Fibroblast of mammary gland (primary cell): ENCODE measurements at places on chromosomes 5 and 9.
A peak's percentile ranks its signal among the peaks of the same experiment; 100 is the strongest.

DNA sequence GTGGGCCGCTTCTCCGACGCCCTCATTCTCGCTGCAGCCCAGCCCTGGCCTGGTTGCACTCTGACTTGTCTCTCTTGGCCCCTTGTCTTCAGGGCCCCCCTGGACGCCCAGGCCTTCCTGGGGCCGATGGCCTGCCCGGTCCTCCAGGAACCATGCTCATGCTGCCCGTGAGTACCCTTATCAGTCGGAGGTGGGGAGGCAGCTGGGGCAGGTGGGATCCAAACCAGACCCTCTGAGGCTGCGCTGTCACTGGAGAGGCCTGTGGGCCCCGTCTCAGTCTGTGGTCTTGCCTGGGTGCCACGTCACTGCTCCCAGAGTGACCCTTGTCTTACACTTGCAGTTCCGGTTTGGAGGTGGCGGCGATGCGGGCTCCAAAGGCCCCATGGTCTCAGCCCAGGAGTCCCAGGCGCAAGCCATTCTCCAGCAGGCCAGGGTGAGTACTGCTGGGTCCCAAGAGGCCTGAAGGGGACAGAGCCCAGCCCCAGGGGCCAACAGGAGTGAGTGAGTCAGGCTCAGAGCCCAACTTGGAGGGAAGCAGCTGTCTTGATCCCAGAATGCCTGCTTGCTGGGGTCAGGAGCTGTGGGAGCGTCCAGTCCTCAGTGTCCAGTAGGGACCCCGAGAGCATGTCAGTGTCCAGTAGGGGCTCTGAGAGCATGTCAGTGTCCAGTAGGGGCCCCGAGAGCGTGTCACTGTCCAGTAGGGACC lies 109.0 kb downstream of the COL5A1 start:
- no peak for DNase-seq

GRCh38 chr5:169801324-169801777 lies 164.3 kb downstream of the DOCK2 start:
- peak; percentile 95 for DNase-seq

DNA sequence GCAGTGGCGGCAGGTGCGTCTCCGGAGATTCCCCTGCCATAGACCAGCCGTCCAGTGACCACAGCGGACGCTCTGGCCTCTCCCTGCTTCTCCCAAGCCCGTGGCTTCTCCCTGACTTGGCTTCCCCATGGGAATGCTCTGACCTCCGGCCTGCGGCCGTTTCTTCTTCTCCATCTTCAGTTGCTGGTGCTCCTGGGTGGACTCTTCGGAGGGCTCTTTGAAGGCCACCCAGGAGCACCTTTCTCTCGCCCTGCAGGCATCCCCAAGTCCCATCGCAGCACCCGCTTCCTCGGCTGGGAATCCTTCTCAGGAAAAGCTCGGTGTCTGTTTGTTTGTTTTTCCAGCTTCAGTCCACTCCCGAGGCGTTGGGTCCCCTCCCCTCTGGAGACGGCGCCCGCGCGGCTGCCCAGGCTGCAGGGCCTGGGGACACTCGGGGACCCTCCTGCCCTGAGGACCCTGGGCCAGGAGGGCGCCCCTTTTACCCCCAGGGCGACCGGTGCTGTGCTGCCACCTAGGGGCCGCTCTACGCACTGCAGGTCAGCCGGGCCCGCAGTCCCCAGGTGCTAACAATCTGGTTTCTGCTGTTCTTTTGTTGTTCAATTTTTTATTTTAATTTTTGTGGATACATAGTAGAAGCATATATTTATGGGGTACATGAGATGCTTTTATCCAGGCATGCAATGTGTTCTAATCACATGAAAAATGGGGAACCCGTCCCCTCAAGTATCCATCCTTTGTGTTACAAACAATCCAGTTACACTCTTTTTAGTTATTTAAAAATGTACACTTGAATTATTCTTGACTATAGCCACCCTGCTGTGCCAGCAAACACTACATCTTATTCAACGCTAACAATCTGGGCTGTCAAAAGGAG lies 197.9 kb upstream of the ADAMTS16 start:
- DNase-seq = no peak

DNA sequence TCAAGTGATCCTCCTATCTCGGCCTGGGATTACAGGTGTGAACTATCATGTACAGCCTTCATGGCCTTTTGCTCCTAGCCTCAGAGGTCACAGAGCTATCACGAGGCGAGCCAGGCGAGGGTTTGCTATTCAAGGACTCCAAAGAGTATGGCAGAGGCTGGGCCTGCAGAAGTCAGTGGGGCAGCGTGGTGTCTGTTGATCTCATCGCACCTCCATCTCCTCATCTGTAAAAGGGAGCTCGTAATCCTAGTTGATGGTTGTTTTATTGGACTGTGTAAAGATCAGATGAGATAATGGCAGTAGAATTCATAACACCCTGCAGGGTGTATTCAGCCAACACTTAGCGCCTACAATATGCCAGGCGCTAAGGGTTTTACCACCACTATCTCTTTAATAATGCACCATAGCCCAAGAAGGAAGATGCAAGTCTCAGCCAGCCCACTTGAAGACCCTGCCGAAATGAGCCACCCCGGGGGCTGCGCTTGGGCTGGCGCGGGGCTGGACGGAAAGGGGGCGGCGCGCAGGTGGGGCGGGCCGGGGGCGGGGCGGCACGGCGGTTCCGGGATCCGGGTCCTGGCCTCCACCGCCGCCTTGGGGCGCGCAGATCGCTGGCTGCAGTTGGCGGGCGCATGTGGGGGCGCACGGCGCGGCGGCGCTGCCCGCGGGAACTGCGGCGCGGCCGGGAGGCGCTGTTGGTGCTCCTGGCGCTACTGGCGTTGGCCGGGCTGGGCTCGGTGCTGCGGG lies at the start of gene GALNT12:
TSS of gene GALNT12 (plus strand) at position 601 of the 744 bp plus-strand sequence. CDS start at position 630, 29 bp downstream.
- DNase-seq = no peak

DNA sequence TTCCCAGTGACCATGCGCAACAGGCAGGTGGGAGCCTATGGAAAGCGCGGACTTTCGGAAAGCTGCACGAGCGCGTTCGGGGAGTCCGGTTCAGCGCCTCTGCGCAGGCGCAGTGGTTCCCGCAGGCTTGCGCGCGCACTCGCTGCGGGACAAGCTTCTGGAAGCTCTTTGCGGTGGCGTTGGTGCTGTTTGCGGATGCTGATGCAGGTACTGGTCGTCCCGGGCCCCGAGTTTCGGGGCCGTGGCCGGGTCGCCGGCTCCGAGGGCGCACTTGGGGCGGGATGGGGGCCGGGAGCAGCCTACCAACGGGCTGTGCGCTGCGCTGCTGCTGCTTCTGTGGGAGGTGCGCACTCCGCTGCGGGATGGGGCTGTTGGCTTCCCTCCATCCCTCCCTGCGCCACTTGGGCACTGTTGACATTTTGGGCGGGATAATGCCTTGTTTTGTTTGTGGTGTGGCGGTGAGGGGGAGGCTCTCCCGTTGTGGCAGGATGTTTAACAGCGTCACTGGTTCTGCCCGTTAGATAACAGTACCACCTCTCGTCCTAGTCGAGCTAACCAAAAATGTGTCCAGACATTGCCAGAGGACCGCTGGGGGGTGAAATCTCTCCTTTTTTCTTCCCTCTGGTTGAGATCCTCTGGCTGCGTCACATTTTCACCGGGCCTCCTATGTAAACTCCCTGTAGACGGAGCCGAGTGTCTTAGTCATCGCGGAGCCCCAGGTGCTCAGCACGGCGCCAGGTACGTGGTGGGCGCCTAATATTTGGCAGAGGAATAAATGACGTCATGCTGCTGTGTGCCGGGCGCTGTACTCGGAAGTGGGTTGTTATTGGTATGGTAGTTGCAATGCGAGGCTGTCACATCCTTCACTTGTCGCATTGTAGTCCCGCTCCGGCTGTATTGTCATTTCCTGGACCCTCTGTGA lies at the start of gene ZNF483:
TSS of gene ZNF483 (plus strand) at position 124 of the 922 bp plus-strand sequence. CDS start 2,217 bp downstream, outside the sequence.
- DNase-seq = peak; percentile 74

DNA sequence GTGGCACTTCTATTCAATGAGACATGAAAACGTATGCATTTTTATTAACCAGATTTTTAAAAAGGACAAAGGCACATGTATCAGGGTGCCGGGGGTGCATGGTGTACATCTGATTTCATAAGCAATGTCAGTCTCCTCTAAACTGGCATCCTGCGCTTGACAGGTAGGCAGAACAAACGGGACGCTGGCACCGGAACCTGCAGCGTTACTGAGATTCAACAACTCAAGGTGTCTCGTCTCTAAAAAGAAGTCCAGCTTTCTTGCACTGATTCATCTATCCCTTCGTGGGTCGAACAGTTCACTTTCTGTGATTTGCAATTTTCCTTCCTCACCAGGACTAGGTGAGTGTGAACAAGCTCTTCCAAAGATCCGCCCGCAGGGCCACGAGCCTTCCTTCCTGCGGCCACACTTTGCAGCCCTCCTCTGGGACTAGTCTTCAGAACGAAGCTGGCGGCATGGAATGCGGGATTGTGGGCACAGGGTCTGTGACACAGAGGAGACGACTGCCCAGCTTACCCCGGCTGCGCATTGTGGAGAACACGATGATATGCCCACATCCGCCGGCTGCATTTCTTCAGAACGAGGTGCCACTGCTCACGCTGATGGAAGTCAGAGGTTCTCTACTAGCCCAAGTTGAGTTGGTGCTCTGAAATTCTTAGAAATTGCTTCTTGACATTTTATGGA lies 7.2 kb downstream of the SLC6A3 start:
- no peak for DNase-seq

DNA sequence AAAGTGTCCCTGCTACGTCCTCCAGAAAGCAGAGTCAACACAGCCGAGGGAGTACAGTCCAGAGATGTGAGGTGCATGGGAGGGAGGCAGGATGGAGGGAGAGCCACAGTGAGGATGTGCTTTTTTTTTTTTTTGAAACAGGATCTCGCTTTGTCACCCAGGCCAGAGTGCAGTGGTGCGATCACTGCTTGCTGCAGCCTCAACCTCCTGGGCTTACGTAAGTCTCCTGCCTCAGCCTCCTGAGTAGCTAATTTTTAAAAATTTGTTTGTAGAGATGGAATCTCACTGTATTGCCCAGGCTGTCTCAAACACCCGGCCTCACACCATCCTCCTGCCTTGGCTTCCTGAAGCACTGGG lies 33.2 kb upstream of the ALDH1B1 start:
- DNase-seq = no peak

GRCh38 chr5:77987331-77987730 lies 211.2 kb upstream of the TBCA start:
- DNase-seq = no peak

DNA sequence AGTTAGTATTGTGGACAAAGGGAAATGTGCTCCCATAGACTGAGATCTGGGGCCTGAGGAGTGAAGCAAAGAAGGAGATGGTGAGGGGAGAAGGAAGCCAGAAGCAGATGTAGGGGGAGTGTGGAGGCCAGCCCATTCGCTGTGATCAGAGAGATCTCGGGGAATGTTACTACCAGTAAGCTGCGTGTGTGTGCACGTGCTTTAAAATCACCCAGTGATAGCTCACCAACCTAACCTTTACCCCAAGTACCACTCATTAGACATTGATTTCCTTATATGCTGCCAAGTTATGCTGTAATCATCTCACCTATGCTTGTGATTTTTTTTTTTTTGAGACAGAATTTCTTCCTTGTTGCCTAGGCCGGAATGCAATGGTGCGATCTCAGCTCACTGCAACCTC lies 659.1 kb downstream of the IRX1 start:
- no peak for DNase-seq

- no peak for DNase-seq
Measured at GRCh38 chr5:119409235-119409815, 43.0 kb upstream of the HSD17B4 start.

GRCh38 chr9:35689542-35690293 lies at the start of gene TPM2:
TSS of gene TPM2 (minus strand) at chr9:35689925. CDS start at chr9:35689817, 108 bp downstream.
- DNase-seq = peak; percentile 82

DNA sequence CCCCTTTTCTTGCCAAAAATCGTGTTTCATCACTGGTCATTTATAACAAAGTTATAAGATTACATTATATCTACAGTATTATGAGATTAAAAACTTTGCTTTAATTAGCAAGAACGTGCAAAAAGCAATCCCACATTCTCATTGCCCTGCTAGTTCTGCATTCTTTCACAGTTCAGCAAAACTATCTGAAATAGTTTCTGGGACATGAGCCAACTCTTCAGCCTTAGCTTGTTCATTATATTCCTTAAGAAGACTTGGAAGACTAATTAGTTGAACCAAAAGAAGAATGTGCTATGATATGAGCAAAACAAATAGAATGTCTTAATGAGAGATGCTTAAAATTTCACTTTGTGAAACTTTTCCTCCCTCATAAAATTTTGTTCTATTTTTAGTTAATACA lies 76.7 kb downstream of the ITGA1 start:
- DNase-seq = peak; percentile 26

GRCh38 chr9:8845376-8845775 lies 1045.8 kb upstream of the DMAC1 start:
- DNase-seq = no peak
